Activated naive CD8-positive, alpha-beta T cell treated with anti-CD3 and anti-CD28 coated beads for 36 hours (primary cell): ENCODE measurements at places on chromosomes 6 and 20. TPM values are rescaled to one million over a fixed set of nuclear protein-coding genes. Genes with fewer than 3 reads are reported as not detected.

C6orf141 gene
- 0.28 TPM for total RNA-seq

EPHA7 gene
- not detected for total RNA-seq

GRCh38 chr6:11584244-11584643, 46.7 kb downstream of the TMEM170B start:
- DNase-seq, result no peak
- H3K27me3 ChIP-seq, result no peaks in the 10 kb centered on the region
- no peak overlapping the region for H3K4me3 ChIP-seq
- H3K4me1 ChIP-seq, result no peaks in the 10 kb centered on the region
- no peaks in the 10 kb centered on the region for H3K36me3 ChIP-seq

GRCh38 chr6:16543521-16543920, 217.7 kb downstream of the ATXN1 start:
- H3K27me3 ChIP-seq, result no peaks in the 10 kb centered on the region
- no peak overlapping the region for H3K27ac ChIP-seq
- DNase-seq, result no peak
- H3K36me3 ChIP-seq, result peaks cover 32% of the 10 kb centered on the region
- H3K4me1 ChIP-seq, result peaks cover 24% of the 10 kb centered on the region

- H3K4me3 ChIP-seq, result peak overlapping the region; percentile 81
- no peaks in the 10 kb centered on the region for H3K27me3 ChIP-seq
- DNase-seq, result no peak
- peaks cover 86% of the 10 kb centered on the region for H3K4me1 ChIP-seq
Observed at GRCh38 chr20:59164686-59165391, 1.2 kb downstream of the ZNF831 start.

SIRT5 gene
- 8.9 TPM for total RNA-seq

DNA sequence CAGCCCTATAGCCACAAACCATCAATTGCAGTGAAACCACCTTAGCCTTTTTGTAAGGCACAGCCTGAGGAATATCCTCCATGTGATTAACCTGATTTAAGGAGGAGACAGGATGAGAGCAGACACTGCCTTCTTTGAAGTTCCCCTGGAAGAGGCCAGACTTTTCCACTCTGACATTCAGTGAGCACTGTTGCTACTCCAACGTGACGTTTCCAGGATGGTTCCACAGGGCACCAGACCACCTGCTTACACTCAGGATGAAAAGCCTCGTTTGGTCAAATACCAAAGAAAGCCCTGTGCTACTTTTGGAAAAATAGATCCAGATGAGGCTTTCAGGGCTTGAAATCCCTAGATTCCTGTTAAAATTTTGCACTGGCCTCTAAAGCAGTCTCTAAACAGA, 1102.1 kb upstream of the FLRT3 start:
- no peaks in the 10 kb centered on the region for H3K4me1 ChIP-seq
- no peak for DNase-seq
- H3K27me3 ChIP-seq, result no peaks in the 10 kb centered on the region
- H3K27ac ChIP-seq, result no peak overlapping the region
- H3K36me3 ChIP-seq, result no peaks in the 10 kb centered on the region

DNA sequence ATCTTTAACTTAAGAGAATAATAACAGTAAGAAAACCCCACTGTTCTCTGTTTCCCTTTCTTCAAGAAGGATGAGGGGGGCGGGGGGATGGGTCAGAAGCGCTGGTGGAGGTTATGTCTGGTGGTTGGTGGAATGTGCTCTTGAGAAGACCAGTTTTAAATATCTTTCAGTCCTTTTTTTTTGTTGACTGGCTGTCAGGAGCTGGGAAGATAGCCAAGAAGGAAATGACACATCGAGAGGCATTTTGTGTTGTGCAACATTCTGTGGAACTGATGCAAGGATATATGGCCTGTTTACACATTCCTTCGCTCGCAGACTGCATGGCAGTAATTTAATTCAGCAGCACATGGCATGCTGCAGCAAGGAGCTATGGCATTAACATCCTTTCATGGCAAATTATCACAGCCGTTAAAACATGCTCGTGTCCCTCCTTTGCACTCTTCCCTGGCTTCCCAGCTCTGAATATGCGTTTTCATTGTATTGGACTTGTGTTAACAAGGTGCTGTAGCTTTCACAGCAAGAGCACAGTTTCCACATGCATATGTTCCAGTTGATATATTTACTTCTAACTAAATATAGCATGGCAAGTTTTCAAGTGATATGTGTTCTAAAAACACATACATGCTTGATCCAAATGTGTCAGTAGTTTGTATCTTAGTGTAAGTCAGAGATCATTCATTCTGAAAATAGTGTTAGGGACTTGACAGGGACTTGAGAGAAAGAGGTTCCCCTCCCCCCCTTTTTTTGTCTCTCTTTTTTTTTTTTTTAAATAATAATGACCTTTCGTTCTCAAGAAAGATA, 68.2 kb upstream of the SUPT3H start:
- peak overlapping the region; percentile 48 for H3K27ac ChIP-seq
- H3K27me3 ChIP-seq, result no peaks in the 10 kb centered on the region
- no peak overlapping the region for H3K4me3 ChIP-seq
- peaks cover 51% of the 10 kb centered on the region for H3K4me1 ChIP-seq
- H3K36me3 ChIP-seq, result peaks cover 39% of the 10 kb centered on the region

DNA sequence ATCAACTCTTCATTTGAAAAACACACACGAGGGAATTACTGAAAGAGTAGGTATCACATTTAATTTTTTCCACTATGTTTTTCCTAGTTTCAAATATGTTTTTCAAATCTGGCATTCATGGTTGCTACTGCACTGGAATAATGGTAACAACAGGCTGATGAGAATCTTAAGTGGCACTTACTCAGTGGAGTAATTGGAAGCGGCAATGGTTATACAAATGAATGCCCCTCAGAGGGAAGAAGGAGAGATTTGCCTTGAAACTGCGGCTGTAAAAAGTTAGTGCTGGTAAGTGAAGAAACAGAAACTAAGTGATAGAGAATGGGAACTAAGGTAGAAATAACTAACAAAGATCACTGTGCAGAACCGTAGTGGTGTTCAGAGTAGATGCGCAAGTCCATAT, 41.0 kb upstream of the PDE7B start:
- DNase-seq, result no peak
- H3K27ac ChIP-seq, result no peak overlapping the region
- no peak overlapping the region for H3K4me3 ChIP-seq
- no peaks in the 10 kb centered on the region for H3K36me3 ChIP-seq
- H3K4me1 ChIP-seq, result no peaks in the 10 kb centered on the region
- H3K27me3 ChIP-seq, result no peaks in the 10 kb centered on the region

XRN2 gene
- 85.5 TPM for total RNA-seq

DNA sequence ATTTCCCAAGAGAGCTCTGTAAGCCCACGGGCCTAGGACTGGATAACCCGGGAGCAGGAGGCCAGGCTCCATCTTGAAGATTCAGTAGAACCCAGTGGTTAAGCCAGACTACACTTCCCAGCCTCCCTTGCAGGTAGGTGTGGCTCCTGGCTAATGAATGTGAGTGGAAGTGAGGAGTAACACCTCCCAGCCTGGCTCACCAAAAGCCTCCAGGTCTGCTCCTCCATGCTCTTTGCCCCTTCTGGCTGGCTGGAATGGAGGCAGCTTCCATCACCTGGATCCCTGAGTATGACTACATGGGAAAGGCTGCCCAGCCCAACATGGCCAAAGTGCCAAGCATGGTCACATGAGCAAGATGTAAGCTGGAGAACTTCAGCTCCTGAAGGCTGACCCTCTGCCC, 9.7 kb downstream of the LRRN4 start:
- H3K4me1 ChIP-seq, result no peaks in the 10 kb centered on the region
- no peak overlapping the region for H3K4me3 ChIP-seq
- H3K27ac ChIP-seq, result no peak overlapping the region
- DNase-seq, result no peak
- no peaks in the 10 kb centered on the region for H3K27me3 ChIP-seq

DNA sequence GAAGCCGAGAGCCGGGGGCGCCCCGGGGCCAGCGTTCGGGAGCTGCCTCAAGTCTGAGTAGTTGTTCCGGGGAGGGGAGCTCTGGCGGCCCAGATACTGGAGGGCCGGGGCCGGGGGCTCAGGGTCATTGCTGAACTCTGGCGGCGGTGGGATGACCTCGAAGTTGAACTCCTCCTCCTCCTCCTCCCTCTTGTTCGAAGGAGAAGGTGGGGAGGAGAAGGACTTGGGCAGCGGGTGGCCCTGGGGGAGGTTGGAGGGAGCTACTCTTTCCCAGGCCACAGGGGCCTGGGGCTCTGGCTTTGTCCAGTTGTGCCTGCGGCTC, 37.7 kb downstream of the C6orf132 start:
- peaks cover 19% of the 10 kb centered on the region for H3K4me1 ChIP-seq
- no peak for DNase-seq
- H3K36me3 ChIP-seq, result no peaks in the 10 kb centered on the region
- peak overlapping the region; percentile 67 for H3K4me3 ChIP-seq

- no peak overlapping the region for H3K27ac ChIP-seq
- H3K27me3 ChIP-seq, result peaks cover 4% of the 10 kb centered on the region
- no peaks in the 10 kb centered on the region for H3K36me3 ChIP-seq
- H3K4me1 ChIP-seq, result peaks cover 3% of the 10 kb centered on the region
- no peak overlapping the region for H3K4me3 ChIP-seq
- DNase-seq, result no peak
Observed at GRCh38 chr20:4195499-4195898, 180.1 kb upstream of the RNF24 start.

DNA sequence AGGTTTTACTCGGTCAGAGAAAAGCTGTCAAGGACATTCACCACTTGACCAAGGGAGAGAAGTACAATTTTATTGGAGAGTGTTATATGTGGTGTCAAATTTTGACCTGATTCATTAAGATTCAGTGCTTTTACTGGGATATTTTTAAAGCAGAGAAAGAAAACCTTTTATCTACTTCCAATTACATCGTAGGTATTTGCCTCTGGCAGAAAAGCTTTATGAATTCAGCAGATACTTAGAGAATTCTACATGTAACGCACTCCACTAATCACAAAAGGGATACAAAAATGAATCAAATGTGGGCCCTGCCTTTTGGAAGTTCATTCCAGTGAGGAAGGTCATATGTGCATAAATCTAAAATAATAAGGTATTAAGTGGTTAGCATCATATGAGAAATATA, 133.7 kb downstream of the STXBP5 start:
- no peak overlapping the region for H3K4me3 ChIP-seq
- H3K27me3 ChIP-seq, result no peaks in the 10 kb centered on the region
- no peak overlapping the region for H3K27ac ChIP-seq
- H3K36me3 ChIP-seq, result peaks cover 9% of the 10 kb centered on the region

GSTA1 gene
- total RNA-seq, result not detected

- H3K4me3 ChIP-seq, result peak overlapping the region; percentile 89
- peak overlapping the region; percentile 97 for H3K27ac ChIP-seq
- no peak for DNase-seq
- H3K4me1 ChIP-seq, result peaks cover 56% of the 10 kb centered on the region
- H3K36me3 ChIP-seq, result peaks cover 26% of the 10 kb centered on the region
Observed at GRCh38 chr6:152184573-152184916, 377.1 kb downstream of the ESR1 start.

LCA5 gene
- 0.32 TPM for total RNA-seq

GRCh38 chr6:93083337-93084230, 335.8 kb downstream of the EPHA7 start:
- H3K4me3 ChIP-seq, result no peak overlapping the region
- H3K36me3 ChIP-seq, result no peaks in the 10 kb centered on the region
- H3K27me3 ChIP-seq, result no peaks in the 10 kb centered on the region
- no peaks in the 10 kb centered on the region for H3K4me1 ChIP-seq

MROH8 gene
- 2.2 TPM for total RNA-seq

DNA sequence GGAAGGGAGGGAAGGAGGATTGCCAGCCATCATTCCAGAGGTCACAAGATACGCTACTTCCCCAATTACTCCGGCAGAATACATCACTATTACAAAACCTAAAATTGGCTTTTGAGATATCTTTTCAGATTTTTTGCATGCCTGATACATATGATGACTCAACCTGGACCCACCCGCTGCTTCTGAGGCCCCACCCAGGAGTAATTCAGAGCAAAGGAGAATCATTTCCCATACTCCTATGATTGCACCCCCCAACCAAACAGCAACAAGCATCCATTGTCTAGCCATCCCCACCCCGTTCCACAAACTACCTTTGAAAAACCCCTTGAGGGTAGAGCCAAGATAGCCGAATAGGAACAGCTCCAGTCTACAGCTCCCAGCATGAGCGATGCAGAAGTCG, 163.5 kb upstream of the GJE1 start:
- H3K27ac ChIP-seq, result no peak overlapping the region
- no peaks in the 10 kb centered on the region for H3K4me1 ChIP-seq
- no peak for DNase-seq
- H3K36me3 ChIP-seq, result no peaks in the 10 kb centered on the region

- no peaks in the 10 kb centered on the region for H3K4me1 ChIP-seq
- H3K4me3 ChIP-seq, result no peak overlapping the region
- H3K27ac ChIP-seq, result no peak overlapping the region
- no peak for DNase-seq
- peaks cover 4% of the 10 kb centered on the region for H3K27me3 ChIP-seq
Observed at GRCh38 chr6:148657048-148657447, 89.8 kb upstream of the UST start.

DNA sequence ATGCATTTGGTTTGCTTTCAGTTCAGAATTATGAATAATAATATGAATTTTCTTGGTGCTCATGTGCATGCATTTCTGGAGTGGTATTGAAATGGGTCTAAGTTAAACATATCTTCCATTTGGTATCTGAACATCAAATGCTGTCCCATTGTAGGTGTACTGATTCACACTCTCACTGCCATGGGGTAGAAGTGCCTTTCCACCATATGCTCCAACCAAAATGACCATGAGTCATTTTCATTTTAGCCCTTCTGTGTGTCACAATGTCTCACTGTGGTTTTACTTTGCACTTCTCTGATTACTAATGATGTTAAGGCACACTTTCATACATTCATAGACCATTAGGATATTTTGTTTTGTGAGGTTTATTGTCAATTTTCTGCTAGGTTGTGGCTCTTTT, 211.9 kb downstream of the HAO1 start:
- H3K27ac ChIP-seq, result no peak overlapping the region
- no peaks in the 10 kb centered on the region for H3K27me3 ChIP-seq
- no peak overlapping the region for H3K4me3 ChIP-seq
- H3K4me1 ChIP-seq, result no peaks in the 10 kb centered on the region
- no peak for DNase-seq

TMEM244 gene
- not detected for total RNA-seq

TULP1 gene
- total RNA-seq, result not detected

DNA sequence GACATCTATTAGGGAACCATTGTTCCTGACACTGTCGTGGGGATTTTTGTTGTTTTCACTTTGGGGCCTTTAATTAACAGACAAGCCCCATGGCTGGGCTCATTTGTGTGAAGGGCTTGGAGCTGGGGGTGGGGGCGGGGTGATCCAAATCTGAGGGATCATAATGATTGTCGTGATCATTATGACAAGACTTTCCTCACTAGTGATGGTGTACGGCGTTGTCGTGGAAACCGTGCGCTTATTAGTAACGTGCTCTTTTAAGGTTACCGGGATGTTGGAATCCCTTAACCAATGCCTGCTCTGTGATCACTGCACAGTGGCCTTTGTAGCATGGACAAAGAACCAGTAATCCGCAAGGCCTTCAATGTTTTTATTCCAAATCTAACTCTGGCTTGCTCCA, 18.6 kb downstream of the PDYN start:
- no peaks in the 10 kb centered on the region for H3K4me1 ChIP-seq
- peaks cover 22% of the 10 kb centered on the region for H3K27me3 ChIP-seq
- no peak overlapping the region for H3K4me3 ChIP-seq
- H3K36me3 ChIP-seq, result no peaks in the 10 kb centered on the region
- no peak overlapping the region for H3K27ac ChIP-seq

SLC35F1 gene
- total RNA-seq, result 0.08 TPM

GRCh38 chr6:17881085-17881858, 106.2 kb downstream of the KIF13A start:
- peaks cover 40% of the 10 kb centered on the region for H3K27me3 ChIP-seq
- H3K36me3 ChIP-seq, result no peaks in the 10 kb centered on the region
- H3K4me1 ChIP-seq, result peaks cover 25% of the 10 kb centered on the region
- DNase-seq, result no peak
- no peak overlapping the region for H3K4me3 ChIP-seq
